Aortic smooth muscle cell (primary cell): ENCODE measurements at places on chromosomes 13 and 19. TPM values are rescaled to one million over a fixed set of nuclear protein-coding genes. Genes with fewer than 3 reads are reported as not detected.

The C13orf46 gene
- total RNA-seq: 0.40 and 0.68 TPM in 2 replicates

The NLRP9 gene
- total RNA-seq: not detected in 2 replicates

The SH2D3A gene
- not detected in 2 replicates for total RNA-seq

The SPRED3 gene
- total RNA-seq: 6.8 and 6.9 TPM in 2 replicates

The MATK gene
- total RNA-seq: not detected in 2 replicates

The TMC4 gene
- total RNA-seq: 0.31 TPM in 1 of 2 replicates, not detected in the other

The IL11 gene
- 1.1 and 14.9 TPM in 2 replicates for total RNA-seq

The ZNF665 gene
- total RNA-seq: 2.2 and 4.1 TPM in 2 replicates

The WDR88 gene
- total RNA-seq: not detected in 2 replicates

The DDX39A gene
- 56.1 and 78.5 TPM in 2 replicates for total RNA-seq

The FXYD5 gene
- total RNA-seq: 35.1 and 39.1 TPM in 2 replicates

The CBLC gene
- not detected in 2 replicates for total RNA-seq

The PTGER1 gene
- 15.5 and 35.5 TPM in 2 replicates for total RNA-seq

The FLT3 gene
- total RNA-seq: not detected in 2 replicates
